ENCODE measurements at places on chromosomes 3 and 15.

DNA sequence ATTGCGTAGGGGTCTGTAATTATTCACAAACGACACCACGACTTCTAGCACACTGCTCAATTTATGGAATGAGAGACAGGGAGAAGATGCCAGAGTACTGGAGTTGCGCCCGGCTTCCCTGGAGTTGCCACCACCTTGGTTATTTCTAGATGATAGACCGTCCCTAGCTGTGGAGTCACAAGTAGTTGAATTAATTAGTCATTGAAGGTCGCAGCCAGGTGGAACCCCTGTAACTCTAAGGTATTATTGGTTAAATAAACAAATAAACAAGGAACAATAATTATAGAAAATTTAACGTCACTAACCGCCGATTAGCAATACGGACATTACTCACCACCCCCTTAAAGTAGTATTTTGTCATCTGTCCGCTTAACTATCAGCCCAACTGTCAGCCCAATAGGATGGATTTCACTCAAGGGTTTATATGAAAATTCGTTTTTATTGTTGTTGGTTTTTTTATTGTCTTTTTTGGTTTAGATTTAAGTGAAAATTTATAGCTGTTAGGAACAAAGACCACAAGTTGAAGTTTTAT, 911 bp upstream of the AZI2 start:
- DNase-seq: no peak

DNA sequence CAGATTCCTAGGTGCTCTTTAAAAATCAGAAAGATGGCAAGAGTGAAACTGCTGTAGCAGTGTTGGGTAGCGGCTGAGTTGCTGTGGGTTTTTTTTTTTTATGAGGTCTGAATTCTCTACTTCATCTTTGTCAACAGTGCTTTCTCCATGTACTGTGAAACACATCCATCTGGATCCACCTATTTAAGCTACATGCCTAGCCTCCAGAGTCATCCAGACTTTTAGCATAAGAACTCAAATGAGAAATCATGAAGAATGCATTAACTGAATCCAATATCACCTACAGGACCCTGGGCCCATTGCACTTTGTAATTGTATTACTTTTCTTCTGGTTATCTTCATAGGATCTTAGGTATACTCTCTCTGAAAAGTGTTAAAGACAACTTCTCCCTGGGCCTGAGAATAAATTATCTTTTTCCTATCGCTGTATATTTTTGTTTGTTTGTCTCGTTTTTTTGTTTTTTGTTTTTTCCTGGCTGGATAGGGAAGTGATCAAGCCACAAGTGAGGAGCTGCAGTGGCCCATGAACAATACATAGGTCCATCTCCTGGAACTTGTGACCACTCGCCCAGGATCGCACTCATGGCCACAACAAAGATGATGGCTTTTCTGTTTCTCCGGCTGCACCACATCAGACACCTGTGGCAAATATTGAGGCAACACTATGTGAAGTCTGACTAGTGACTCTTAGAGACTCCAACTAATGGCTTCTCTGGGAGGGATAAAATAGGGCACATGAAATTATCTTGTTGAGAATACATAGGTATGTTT, 609.9 kb upstream of the AGTR1 start:
- DNase-seq: no peak

GRCh38 chr15:88018869-88019641, 237.5 kb downstream of the NTRK3 start:
- peak; percentile 3 for DNase-seq

GRCh38 chr3:116442331-116443021, 2.8 kb downstream of the LSAMP start:
- no peak for DNase-seq

GRCh38 chr3:98333989-98334606, 19.6 kb upstream of the OR5K4 start:
- DNase-seq: no peak

- DNase-seq: no peak
Measured at GRCh38 chr15:98002866-98003265, 42.4 kb downstream of the ARRDC4 start.
